GM04503 (cell line): ENCODE measurements at places on chromosomes 11 and 22.
A peak's percentile ranks its signal among the peaks of the same experiment; 100 is the strongest.

- DNase-seq, result no peak
Measured at GRCh38 chr11:119622454-119623143, 106.4 kb downstream of the NECTIN1 start.

GRCh38 chr11:121552154-121552553, 99.4 kb upstream of the SORL1-AS1 start:
- DNase-seq, result no peak

GRCh38 chr11:115765803-115766239, 261.6 kb upstream of the CADM1 start:
- DNase-seq, result peak; percentile 26

DNA sequence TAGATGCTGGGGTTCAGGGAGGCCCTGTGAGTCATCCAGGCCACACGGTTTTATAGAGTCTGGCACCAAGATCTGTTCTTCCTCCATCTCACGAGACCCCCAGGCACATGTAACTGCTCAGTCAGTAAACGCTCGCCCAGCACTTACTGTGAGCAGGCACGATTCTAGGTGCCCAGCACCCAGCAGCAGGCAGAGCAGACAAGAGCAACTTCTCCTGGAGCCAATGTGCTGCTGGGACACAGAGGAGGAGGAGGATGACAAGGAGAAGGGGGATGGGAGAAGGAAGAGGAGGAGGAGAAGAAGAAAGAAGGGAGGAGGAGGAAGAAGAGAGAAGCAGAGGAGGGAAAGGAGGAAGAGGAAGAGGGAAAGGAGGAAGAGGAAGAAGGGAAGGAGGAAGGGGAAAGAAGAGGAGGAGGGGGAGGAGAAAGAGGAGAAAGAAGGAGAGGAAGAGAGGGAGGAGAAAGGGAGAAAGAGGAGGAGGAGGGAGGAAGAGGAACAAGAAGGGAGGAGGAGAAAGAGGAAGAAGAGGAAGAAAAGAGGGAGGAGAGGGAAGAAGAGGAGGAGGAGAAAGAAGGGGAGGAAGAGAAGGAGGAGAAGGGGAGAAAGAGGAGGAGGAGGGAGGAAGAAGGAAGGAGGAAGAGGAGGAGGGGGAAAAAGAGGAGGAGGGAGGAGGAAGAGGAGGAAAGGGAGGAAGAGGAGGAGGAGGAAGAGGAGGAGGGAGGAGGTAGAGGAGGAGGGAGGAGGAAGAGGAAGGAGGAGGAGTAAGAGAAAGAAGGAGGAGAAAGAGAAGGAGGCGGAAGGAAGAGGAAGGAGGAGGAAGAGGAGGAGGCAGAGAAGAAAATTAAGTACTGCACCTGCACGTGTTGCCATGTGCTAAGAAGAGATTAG, 77.6 kb upstream of the RTL6 start:
- DNase-seq, result no peak

DNA sequence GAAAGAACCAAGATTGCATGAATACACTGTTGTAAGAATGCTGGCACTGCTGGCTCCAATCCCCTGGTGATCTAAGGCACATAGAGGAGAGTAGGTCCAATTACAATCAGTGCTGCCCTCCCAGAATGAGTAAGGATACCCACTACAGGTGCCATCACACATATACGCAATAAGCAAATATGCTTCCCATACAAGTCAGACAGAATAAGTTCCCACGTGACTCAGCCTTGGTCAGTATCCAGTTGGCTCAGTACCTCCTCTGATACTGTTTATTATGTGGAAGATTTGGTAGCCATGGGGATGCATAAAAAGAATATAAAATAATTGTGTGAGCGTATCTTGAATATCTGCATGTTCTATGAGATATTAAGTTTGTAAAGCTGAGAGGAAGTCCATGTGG, 8.9 kb upstream of the OR2D3 start:
- DNase-seq, result no peak

GRCh38 chr11:7484131-7484530, 1.2 kb upstream of the OLFML1 start:
- no peak for DNase-seq

GRCh38 chr11:65329944-65330403, 3.7 kb upstream of the DPF2 start:
- peak; percentile 29 for DNase-seq
